ENCODE measurements at places on chromosomes 2 and 18.

DNA sequence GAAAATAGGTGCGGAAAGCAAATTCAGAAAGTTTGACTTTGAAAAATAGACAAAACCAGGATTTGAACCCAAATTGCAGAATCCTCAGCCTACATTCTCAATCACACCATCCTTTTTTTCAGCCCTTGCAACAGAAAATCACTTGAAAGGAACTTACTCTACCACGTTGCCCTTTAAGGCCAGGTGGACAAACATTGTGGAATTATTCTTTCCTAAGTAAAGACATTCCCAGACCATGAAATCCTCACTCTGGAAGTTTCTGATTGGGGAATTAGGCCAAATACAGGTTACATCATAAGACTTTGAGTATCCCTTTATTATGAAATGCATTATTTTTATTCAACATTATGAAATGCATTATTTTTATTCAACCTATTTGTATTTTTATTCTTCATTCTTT, 259.4 kb downstream of the RAD51AP2 start:
- H3K4me3 ChIP-seq = no peak overlapping the region
- H3K36me3 ChIP-seq = no peaks in the 10 kb centered on the region
- no peak overlapping the region for H3K27ac ChIP-seq

GRCh38 chr2:239014458-239015217, 166.8 kb downstream of the TWIST2 start:
- no peaks in the 10 kb centered on the region for H3K4me1 ChIP-seq
- H3K4me3 ChIP-seq = no peak overlapping the region
- peaks cover 9% of the 10 kb centered on the region for H3K27me3 ChIP-seq

DNA sequence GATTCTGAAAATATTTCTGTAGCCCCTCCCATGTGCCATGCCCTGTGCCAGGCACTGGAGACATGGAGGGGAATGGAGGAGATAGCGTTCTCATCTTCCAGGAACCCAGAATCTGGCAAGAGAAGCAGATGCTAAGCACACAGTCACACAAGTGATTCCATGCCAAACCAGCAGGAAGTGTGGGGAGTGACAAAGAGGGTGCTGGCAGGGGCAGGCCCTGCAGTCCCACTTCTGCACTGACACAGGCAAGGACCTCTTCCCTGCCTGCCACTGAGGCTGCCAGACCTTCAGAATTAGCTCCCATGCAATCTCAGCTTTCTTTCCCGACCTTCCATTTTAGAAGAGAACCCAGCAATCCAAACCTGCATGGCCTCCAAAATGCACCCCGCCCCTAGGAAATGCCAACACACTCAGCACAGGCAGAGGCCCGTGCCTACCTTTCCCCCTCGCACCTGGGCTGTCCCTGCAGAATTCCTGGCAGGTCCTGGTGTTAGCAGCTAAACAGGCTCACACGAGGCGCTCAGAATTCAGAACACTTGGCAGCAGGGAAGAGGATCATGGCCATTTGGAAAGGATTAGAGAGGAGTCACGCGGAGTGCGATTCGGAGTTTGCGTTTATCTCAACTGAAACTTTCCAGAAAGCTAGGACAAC, 155.3 kb downstream of the MSH2 start:
- no peaks in the 10 kb centered on the region for H3K4me1 ChIP-seq
- H3K27me3 ChIP-seq = no peaks in the 10 kb centered on the region
- no peak for DNase-seq

- no peaks in the 10 kb centered on the region for H3K36me3 ChIP-seq
- H3K27me3 ChIP-seq = peaks cover 44% of the 10 kb centered on the region
- no peak overlapping the region for H3K27ac ChIP-seq
- peaks cover 10% of the 10 kb centered on the region for H3K4me1 ChIP-seq
Observed at GRCh38 chr2:237181844-237182243, 96.2 kb downstream of the COPS8 start.

GRCh38 chr2:85506768-85507181, 32.2 kb upstream of the MAT2A start:
- H3K4me3 ChIP-seq = no peak overlapping the region
- no peaks in the 10 kb centered on the region for H3K36me3 ChIP-seq
- no peak for DNase-seq
- no peak overlapping the region for H3K27ac ChIP-seq
- H3K27me3 ChIP-seq = no peaks in the 10 kb centered on the region
- H3K4me1 ChIP-seq = no peaks in the 10 kb centered on the region

- peaks cover 66% of the 10 kb centered on the region for H3K4me1 ChIP-seq
- DNase-seq = no peak
- peaks cover 10% of the 10 kb centered on the region for H3K36me3 ChIP-seq
- H3K27me3 ChIP-seq = no peaks in the 10 kb centered on the region
- no peak overlapping the region for H3K4me3 ChIP-seq
Observed at GRCh38 chr18:13305301-13305700, 86.7 kb downstream of the LDLRAD4 start.

DNA sequence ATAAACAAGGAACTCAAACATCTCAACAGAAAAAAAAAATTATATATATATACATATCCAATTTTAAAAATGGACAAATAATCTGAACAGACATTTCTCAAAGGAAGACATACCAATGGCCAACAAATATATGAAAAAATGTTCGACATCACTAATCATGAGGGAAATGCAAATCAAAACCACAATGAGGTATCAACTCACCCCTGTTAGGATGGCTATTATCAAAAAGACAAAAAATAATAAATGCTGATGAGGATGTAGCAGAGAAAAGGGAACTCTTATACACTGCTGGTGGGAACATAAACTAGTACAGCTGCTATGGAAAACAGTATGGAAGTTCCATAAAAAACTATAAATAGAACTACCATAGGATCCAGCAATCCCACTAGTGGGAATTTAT, 46.1 kb downstream of the CLASP1 start:
- H3K27ac ChIP-seq = no peak overlapping the region
- peaks cover 27% of the 10 kb centered on the region for H3K4me1 ChIP-seq
- H3K36me3 ChIP-seq = peaks cover 11% of the 10 kb centered on the region
- no peak overlapping the region for H3K4me3 ChIP-seq

DNA sequence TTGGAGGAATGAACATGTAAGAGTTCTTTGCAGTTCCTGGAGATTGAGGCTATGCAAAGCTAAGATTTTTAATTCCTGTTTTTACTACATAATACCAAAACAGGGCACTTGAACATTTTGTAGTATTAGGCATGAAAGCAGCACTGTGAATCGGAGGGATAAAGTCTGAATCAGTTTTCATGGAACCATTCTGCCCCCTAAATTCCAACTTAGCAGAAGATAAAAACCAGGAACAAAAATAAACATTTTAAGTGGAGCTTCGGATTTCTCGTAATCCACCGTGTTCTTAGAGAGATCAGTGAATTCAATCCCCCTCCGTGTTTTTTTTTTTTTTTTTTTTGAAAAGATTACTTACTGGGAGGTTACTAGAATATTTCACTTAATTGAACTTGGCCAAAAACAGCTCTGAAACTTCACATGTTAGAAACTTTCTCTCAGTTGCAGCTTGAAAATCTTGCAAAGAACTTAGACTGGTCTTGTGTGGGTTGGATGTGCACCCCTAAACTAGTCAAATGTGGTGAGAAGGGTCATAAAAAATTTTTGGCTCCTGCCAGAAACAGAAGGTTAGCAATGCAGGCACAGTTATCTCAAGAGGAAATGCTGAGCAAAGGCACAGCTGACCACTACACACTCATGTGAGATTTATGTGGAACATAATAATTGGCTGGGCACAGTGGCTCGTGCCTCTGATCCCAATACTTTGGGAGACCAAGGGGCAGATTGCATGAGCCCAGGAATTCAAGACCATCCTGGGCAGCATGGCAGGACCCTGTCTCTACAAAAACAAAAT, 145.4 kb upstream of the RNF152 start:
- H3K27ac ChIP-seq = no peak overlapping the region
- H3K4me3 ChIP-seq = no peak overlapping the region
- H3K36me3 ChIP-seq = no peaks in the 10 kb centered on the region

DNA sequence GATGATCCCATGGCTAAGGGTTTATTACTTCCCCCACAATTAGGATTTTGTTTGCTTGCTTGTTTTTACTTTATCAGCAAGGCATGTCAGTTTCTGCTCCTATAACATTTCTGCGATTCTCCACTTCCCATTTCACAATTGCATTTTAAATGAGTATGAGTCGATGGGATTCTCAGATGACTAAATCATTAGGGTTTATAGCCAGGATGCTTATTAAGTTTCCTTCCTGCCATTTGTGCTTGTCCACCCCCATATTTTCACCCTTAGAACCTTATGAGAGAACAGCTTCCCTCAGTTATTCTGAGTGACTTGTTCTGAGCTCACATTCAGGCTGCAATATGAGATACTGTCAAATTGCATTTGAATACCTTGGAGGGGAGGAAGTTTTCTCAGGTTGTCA, 37.9 kb upstream of the C1GALT1C1L start:
- H3K27ac ChIP-seq = no peak overlapping the region
- peaks cover 9% of the 10 kb centered on the region for H3K27me3 ChIP-seq
- DNase-seq = no peak
- no peak overlapping the region for H3K4me3 ChIP-seq
- no peaks in the 10 kb centered on the region for H3K4me1 ChIP-seq

DNA sequence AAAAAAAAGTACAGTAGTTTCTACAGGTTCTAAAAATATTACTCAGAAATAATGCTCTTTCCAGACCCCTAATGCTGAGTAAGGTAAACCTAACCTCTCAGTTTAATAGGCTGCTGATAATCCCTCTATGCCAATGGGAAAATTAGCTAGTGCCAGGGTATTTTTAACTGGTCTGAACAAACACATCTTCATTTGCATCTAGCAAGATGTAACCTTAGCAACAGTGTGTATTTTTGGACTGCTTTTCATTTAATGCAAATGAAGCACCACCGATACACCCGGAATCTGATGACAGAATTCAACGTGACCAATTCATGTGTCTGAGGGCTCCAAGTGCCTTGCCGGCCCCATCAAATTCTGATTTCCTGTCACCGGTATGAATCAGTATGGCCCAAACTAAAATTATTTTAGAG, 47.4 kb upstream of the CYRIA start:
- H3K4me3 ChIP-seq = no peak overlapping the region
- no peak for DNase-seq
- no peak overlapping the region for H3K27ac ChIP-seq
- no peaks in the 10 kb centered on the region for H3K4me1 ChIP-seq
- no peaks in the 10 kb centered on the region for H3K36me3 ChIP-seq

GRCh38 chr2:167430447-167430846, 542.2 kb downstream of the XIRP2 start:
- no peaks in the 10 kb centered on the region for H3K4me1 ChIP-seq
- H3K4me3 ChIP-seq = no peak overlapping the region
- no peak for DNase-seq
- no peaks in the 10 kb centered on the region for H3K27me3 ChIP-seq
- no peak overlapping the region for H3K27ac ChIP-seq

DNA sequence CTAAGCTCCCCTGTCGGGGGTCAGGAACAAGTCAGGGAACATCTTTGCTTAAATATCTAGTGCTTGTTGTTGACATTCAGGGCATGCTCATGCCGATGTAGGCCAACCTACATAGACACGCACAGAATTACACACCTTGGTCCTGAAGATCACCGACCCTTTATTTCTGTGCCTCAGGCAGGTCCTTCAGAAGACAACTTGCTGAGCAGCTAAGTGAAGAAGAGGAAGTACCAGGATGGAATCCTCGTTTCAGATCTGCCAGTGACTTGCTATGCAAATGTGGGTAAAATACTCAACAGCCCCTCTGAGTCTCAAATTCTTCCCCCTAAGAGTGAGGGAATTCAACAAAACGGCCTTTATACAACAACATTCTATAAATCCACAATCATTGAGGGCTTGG, 494.7 kb downstream of the BCL11A start:
- H3K27me3 ChIP-seq = no peaks in the 10 kb centered on the region
- H3K4me3 ChIP-seq = no peak overlapping the region
- H3K27ac ChIP-seq = no peak overlapping the region
- DNase-seq = no peak
- H3K4me1 ChIP-seq = no peaks in the 10 kb centered on the region
- H3K36me3 ChIP-seq = no peaks in the 10 kb centered on the region

DNA sequence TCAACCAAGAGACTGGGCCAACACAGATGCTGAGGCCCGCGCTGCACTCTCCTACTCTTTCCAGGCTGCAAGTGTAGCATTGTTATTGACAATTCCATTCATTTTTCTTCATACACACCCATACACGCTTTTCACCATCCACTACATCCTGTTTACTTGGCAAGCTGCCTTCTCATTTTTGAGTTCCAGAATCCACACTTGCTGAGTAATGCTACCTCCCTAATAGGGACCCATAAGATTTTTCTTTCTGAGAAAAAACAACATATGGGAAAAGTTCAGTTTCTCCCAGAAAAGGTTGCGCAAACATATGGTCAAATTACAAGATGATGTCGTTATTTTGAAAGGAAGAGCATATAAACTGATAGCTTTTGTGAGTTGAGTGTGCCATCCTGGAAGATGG, 3.3 kb upstream of the NETO1 start:
- H3K36me3 ChIP-seq = peaks cover 6% of the 10 kb centered on the region
- no peak overlapping the region for H3K4me3 ChIP-seq

DNA sequence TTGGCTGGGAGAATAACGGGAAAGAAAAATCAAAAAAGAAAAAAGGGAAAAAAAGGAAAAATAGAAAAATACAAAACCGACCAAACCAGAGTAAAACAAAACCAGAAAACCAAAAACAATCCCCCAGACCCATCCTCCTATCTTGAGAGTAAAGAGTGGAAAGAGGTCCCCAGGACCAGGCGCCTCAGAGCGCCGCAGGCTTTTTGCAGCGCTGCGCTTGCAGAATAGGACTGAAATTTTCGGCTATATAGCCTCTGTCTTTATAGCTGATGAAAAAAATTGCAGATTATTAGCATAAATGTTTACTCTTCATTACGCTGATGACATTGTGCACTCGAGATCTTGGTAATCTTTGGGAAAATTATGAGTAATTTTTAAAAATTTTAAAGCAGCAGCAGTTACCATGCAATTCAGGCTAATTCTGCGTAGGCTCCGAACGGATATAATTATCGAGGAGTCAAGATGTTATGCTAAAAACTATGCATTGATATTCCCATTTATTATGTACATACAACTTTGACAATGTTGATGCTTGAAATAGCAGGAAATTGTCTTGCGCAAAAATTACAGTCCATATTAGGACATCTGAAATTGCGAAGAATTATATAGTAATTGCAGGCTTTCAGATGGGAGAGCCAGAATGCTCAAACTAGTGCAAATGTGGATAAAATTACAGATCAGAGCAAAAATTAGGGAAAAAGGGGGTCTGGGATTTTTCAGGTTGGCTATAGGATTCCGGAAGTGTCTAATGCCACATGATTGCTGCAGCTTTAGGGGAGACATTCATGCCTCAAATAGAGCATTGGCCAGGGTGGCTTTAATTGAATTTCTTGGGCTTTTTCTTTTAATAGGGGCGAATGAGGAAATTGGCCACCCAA, 8.3 kb downstream of the DLX1 start:
- no peak for DNase-seq
- H3K36me3 ChIP-seq = no peaks in the 10 kb centered on the region
- peaks cover 49% of the 10 kb centered on the region for H3K4me1 ChIP-seq
- H3K27ac ChIP-seq = no peak overlapping the region
- H3K27me3 ChIP-seq = peaks cover 89% of the 10 kb centered on the region

GRCh38 chr2:223042704-223043118, 9.3 kb upstream of the KCNE4 start:
- DNase-seq = no peak
- H3K27me3 ChIP-seq = no peaks in the 10 kb centered on the region
- no peak overlapping the region for H3K4me3 ChIP-seq
- no peaks in the 10 kb centered on the region for H3K36me3 ChIP-seq
- no peaks in the 10 kb centered on the region for H3K4me1 ChIP-seq
